ENCODE measurements at places on chromosomes 3 and 15.
A peak's percentile ranks its signal among the peaks of the same experiment; 100 is the strongest.

DNA sequence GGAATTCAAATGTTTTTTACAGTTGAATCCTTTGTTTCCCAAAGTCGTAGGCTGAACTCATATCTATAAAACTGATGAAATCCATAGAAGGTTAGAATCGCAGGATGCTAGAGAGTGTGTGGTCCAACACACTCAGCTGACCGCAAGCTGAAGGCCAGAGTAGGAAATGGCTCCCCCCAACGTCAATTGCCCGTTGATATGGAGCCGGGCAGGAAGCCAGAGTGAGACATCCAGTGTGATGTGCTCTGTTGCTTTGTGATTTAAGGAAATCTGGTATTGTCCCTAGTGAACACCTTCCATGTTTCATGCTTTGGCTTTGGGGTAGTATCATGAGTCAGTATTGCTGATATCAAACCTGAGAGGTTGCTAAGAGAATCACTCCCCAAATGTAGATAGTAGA lies 5.8 kb upstream of the MEX3B start:
- peak; percentile 73 for DNase-seq

DNA sequence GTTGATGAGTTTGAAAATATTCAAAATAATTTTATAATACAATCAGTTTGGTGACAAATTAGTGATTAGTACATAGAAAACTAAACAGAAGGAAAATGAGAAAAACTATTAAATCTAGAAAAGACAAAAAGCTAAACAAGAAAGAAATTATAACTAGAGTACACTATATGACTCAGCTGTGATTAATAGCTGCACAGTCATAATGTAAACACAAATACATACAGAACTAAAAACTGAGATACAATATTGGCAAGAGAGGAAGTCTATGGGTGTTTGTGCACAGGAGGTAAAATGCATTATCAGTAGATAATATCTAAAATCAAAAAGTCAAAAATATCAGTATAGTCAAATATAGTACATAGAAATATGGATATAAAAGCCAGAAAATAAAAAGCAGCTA lies 80.7 kb upstream of the PCSK6 start:
- DNase-seq = no peak

GRCh38 chr15:35496585-35496984 lies 49.4 kb downstream of the DPH6 start:
- DNase-seq = no peak

DNA sequence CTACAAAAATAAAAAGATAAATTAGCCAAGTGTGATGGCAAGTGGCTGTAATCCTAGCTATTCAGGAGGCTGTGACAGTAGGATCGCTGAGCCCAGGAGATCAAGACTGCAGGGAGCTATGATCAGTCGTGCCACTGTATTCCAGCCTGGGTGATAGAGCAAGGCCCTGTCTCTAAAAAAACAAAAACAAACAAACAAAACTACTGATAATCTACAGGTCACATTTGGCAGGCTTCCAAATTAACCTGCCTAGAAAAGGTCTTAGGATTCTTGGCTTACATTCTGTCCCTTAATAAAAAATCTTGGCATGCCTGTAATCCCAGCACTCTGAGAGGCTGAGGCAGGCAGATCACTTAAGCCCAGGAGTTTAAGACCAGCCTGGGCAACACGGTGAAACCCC lies 33.4 kb upstream of the SETD2 start:
- no peak for DNase-seq

- DNase-seq = peak; percentile 6
Observed at GRCh38 chr3:160259589-160259988, 34.4 kb downstream of the C3orf80 start.

DNA sequence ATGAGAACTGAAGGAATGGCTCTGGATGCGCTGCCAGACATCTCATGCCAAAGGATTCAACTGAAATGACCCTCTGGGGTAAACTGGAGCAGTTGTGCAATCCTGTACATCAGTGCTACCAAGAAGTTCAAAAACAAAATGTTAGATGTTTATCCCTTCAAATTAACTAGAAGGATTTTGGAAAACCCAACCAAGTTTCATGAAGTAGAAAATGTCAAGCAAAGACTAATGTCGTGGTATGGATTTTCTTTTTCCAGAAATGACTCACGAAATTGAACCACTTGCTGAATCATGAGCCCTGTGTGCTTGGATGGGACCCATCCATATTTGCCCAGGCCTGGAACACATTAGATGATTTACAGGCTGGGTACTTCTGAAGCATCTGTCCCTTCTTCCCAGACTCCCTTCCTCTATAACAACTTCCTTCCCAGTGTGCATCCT lies 101.6 kb downstream of the LRTM1 start:
- peak; percentile 31 for DNase-seq

GRCh38 chr3:159783780-159784742 lies 204.6 kb upstream of the IL12A start:
- DNase-seq = no peak

DNA sequence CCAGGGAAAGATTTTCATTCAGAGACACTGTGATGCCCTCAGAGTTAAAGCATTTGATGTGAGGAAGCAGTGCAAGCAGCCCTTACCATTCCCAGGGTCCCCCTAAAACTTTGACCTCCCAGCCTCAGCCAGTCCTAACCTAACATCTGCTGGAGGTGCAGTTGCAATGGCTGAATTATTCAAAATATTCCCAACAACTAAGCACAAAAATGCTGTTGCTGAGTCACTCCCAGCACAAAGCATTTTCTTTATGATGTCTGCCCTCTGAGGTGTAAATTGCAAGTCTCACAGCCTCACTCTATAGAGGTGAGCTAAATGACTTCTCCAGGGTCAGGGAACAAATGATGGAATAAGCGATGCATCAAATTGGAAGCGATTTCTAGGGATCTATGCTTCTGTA lies 6.4 kb upstream of the REC114 start:
- no peak for DNase-seq

DNA sequence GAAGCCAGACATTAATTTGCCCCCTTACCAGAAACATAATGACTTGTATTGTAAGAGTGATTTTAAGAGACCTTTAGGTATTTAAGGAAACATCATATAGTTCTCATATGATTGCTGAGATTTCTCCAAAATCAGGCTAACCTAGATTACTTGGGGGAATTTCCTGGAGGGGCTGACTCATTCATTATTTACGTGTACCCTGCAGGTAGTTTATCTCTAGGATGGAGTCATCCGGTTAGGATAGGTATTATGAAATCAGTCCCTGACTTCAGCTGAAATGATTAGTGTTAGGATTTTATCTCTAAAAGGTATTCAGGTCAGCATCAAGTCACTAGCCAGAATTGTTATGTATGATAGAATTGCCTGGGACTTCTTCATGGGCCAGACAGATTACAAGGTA lies 97.5 kb downstream of the TCF12 start:
- peak; percentile 62 for DNase-seq

DNA sequence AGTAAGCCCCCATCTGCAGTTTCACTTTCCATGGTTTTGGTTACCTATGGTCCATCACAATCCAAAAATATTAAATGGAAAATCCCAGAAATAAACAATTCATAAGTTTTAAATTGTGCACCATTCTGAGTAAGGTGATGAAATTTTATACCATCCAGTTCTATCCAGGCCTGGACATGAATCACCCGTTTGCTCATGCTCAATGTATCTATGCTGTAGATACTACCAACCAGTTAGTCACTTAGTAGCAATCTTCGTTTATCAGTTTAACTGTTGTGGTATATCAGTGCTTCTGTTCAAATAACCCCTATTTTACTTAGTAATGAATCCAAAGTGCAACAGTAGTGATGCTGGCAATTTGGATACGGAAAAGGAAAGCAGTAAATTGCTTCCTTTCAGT lies 381.9 kb upstream of the AGTR1 start:
- peak; percentile 39 for DNase-seq

GRCh38 chr3:72675243-72675642 lies 173.0 kb downstream of the SHQ1 start:
- no peak for DNase-seq

GRCh38 chr3:9957214-9957613 lies 5.0 kb upstream of the PRRT3 start:
- peak; percentile 33 for DNase-seq

DNA sequence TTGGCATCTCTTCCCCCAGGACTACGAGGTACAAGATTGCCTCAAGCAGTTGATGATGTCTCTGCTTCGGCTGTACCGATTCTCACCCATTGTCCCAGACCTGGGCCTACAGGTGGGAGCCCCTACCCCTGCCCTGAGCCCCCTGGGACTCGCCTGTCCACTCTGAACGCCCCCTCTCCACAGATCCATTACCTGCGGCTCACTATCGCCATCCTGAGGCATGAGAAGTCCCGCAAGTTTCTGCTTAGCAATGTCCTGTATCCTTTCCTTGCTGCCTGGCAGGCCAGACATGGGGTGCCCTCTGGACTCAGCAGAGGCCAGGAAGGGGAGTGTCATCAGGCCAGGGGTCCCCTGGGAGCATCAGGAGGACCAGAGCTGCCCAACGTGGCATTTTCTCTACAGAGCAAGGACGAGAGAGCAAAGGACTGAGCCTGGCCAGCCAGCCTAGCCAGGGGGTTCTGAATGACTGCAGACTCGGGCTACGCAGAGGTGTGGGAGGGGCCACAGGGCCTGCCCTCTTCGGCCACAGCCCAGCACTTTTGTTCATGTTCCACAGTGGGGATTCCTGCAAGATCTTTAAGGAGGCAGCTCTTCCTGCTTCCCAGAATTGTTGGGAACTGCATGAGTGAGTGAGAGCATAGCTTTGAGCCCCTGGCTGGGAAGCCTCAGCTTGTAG lies 11.2 kb downstream of the RNF123 start:
- no peak for DNase-seq

DNA sequence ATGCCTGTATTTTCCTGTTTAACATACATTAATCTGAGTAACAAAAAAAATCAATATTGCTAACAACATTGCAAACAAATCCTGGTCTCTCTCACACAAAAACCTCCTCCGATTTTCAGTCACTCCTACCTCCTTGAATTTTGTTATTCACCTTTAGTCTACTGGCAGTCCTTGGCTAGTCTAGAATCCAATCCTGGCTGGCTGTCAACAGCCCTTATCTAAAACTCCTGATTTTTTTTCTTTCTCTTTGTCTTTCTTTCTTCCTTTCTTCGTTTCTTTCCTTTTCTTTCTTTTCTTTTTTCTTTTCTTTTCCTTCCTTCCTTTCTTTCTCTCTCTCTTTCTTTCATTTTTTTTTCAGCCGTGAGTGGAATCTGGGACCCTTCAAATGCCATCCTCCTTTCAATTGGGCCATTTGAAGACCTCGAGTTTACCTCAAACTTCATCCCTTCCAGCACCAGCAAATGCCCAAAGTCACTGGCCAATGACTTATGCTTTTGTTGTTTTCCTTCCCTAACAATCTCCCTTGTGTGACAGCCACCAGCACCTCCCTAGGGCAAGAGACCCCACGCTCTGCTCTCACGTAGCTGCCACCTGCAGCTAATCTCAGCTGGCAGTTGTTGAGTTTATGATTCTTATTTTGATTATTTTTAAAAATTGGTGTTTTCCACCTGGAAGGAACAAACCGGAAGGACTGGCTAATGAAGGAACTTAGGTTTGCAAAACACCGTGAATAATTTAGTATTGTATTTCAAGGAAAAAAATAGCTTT lies 6.8 kb upstream of the ONECUT1 start:
- DNase-seq = no peak

- no peak for DNase-seq
Observed at GRCh38 chr3:135149707-135150681, 354.9 kb downstream of the EPHB1 start.

DNA sequence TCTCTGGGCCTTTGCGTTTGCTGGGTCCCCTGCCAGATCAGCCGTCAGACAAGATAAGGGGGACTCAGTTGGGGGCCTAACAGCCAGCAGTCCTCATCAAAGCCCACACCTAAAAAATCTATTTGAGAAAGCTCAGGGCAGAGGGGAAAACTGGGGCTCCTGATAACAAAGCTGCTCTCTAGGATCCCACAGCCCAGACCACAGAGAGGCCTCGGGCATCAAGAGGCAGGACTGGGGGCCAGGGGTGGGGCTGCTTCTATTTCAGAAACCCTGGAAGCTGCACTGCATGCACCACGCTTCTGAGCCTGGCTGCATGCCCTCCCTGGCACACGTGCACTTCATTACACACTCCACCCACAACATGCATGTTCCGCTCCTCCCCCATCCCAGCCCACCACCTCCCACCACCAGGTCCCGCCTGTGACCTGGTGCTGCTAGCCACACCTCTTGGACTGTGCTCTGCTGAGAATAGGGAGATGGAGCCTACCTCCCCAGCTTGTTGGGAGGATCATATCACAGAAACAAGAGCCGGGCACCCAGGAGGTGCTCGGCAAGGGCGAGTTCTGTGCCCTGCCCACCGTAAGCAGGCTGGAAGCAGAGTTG lies 26.6 kb downstream of the FBLN2 start:
- DNase-seq = no peak

DNA sequence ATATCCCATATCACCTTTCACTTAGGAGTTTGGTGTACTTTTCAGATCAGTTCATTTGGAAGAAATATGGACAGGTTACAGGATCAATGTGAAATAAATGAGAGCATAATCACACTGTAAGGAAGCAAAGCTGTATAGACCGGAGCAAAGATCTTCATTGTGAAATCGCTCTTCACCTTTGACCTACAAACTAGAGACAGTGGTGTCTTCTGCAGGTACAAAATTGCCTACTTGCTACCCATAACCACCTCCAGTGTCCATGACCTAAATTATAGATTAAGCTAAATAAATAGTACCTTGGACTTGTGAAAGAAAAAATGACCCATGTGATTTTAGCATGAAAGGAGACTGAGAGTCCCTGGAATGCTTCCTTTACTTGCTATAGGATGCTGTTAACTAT lies 379.5 kb upstream of the SUCLG2 start:
- DNase-seq = no peak

DNA sequence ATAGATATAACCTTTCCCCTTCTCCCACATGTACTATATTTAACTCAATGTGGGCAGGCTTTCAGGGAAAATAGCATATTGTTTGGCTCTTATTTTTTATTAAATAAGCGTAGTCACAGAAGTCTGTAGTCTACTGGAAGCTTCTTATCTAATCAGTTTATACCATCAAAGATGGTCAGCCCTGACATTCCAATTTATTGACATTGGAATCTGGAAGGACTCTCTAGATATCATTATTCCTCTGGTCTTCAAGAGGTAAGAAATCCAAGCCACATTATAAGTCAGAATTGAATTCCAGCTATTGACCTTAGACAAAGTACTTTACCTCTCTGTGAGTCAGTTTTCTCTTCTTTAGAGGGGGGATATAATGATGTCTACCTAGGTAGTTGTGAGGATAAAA lies 38.5 kb upstream of the SCAANT1 start:
- no peak for DNase-seq
